CMK (cell line): ENCODE measurements at places on chromosomes 2 and 18.

- DNase-seq, result no peak
Observed at GRCh38 chr18:35463827-35464226, 33.9 kb downstream of the INO80C start.

DNA sequence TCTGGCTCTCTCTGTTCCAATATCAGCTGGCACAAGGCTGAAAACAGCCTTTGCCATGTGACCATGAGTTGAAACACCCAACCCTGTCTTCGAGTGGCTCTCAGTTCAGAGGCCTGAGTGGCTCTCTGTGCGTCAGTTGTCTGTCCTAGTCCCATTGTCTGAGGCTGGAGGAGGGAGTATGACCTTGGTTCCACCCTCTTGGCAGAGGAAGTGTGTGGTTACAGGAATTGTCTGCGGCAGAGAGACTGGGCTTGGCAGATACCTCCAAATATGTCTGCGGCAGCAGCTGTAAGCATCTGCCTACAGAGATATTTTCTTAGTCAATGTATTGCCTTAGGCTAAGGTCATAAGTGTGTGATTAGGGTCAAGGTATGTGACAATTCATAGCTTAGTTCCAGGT is 32.6 kb downstream of the CNGA3 start:
- DNase-seq, result peak; percentile 54

GRCh38 chr2:108184419-108184818 is 55.3 kb upstream of the SULT1C3 start:
- DNase-seq, result no peak

GRCh38 chr2:152507907-152508306 is 172.9 kb downstream of the FMNL2 start:
- no peak for DNase-seq

- no peak for DNase-seq
Observed at GRCh38 chr2:181046833-181047232, 66.4 kb downstream of the UBE2E3 start.

- no peak for DNase-seq
Observed at GRCh38 chr2:225814554-225814953, 415.0 kb downstream of the NYAP2 start.

- no peak for DNase-seq
Observed at GRCh38 chr2:163649080-163649479, 86.7 kb downstream of the FIGN start.

GRCh38 chr2:183031911-183032794 is 6.1 kb downstream of the NCKAP1 start:
- no peak for DNase-seq

DNA sequence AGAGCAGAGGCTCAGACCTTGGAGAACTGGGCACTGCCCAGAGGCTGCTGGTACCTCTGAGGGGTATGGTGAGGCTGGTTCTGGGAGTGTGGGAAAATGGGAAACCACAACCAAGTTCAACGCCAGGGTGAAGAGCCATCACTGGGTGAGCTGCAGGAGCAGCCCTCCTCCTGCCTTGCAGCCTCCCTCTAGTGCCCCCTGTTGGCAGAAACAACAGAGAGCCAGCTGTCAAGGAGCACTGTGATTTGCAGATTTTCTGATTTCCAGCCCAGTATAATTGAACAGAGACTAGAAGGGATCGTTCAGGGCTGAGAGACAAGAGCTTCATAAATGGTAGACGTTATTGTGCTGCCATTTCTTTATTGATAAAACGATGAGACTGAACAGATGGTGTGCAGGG is 50.5 kb downstream of the MAPK4 start:
- no peak for DNase-seq
